ENCODE measurements at places on chromosomes 7 and 10.

GRCh38 chr10:16843252-16843870 lies 26.1 kb upstream of the RSU1 start:
- no peak for DNase-seq

DNA sequence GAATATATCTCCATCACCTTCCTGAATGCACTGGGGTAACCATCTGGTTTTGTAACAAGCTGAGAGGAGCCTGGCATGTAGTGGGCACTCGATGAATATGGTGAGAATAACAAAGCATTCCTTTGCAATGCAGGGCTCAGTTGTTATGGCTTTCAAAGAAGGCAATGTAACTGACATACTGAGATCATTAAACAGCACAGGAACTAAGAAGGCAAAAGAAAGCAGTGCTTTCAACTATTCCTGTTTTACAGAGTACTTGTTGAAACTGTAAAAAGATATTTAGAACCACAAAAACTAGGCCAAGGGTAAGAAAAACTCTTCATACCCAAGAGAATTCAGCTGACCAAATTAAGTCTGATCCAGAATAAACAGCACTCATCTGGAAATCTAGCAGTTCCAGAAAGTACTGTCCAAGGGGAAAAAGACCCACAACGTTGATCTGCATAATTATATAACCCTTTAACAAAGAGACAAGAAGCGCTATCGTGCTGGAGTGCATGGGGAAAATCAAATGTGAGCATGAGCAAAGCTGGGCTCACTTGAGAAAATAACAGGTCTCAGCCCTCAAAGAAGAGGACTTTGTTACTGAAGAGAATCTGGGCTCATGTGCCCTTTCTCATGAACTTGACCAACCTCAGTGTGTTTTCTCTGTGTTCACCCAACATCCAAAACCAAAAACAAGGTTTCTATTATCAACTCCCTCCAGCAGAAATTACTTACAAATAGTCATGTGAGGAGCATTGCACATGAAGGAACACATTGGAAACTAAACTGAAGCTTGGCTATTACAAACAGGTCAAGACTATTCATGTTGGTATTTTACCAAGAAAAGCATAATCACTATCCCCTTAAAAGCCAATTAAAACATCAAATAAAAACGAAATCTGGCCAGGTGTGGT lies 116.2 kb downstream of the AVL9 start:
- no peak for DNase-seq

- no peak for DNase-seq
These were observed 25.0 kb downstream of the SLC25A28 start for GRCh38 chr10:99595236-99595635.

- DNase-seq = no peak
These were observed 6.2 kb downstream of the PIK3AP1 start for GRCh38 chr10:96714031-96714590.

DNA sequence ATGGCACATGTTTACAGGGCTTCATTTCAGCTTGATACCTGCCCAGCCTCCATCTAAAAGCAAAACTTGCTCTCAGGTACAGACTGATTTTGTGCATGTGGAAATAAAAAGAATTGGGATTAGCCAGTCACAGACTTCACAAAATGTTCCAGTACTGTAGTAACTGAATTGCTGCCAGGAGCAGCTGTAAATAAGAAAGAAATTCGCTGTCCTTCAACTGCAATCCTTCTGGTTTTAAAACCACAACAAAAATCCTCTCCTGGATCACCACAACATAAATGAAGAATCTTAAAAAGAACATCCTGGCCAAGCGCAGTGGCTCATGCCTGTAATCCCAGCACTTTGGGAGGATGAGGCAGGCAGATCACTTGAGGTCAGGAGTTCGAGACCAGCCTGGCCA lies 3.9 kb upstream of the MIOS start:
- no peak for DNase-seq

DNA sequence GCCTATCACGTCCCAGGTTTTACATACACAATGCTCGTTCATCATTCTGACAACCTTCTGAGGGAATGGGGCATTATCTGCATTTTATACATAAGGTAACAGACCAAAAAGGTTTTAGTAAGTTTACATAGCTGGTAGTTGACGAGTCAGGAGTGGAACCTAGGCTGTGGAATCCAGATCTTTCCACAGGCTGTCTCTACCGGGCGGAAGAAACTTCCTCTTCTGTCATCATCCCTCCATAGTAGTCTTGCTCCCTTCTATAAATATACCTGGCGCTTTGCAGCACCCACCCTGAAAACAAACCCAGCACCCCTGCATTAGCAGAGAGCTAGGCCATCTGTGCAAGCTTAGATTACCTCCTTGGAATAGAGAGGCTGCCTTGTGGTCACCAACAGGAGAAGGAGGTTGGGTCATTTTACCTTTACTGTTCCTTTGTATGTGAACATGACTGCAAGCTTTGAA lies 1.3 kb downstream of the TSPAN13 start:
- no peak for DNase-seq

DNA sequence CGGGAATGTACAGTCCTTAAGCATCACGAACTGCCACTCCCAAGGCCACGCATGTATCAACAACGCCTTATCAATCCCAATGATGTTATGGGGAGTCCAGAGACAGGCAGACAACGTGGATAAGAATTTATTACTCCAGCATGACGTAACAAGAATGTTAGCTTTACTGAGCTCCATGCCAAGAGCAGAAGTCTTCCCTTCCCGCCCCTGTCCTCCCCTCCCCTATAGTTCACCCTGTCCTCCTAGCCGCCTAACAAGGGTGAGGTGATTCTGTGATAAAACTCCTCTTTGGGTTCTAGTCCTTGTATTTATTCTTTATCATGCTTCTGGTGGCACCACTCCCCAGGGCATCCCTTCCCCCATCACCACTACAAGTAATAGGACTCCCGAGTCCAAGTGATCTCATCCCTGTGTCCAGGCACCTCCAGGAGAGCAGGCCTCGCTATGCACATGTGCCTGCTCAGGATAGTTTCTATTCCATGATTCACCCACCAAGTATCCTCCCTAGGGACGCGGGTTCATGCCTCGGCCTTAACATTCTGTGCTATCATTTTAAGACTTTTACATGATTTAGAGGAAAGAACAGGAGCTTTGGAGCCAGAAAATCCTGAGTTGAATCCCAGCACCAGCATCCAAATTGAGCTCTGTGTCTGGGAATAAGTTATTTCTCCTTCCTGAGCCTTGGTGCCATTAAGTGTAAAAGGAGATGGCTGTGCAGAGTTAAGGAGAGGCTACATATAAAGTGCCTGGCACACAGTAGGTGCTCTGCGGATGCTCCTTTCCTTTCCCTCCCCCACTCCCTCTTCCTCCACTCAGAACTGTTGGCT lies 15.4 kb downstream of the GSDME start:
- DNase-seq = no peak

DNA sequence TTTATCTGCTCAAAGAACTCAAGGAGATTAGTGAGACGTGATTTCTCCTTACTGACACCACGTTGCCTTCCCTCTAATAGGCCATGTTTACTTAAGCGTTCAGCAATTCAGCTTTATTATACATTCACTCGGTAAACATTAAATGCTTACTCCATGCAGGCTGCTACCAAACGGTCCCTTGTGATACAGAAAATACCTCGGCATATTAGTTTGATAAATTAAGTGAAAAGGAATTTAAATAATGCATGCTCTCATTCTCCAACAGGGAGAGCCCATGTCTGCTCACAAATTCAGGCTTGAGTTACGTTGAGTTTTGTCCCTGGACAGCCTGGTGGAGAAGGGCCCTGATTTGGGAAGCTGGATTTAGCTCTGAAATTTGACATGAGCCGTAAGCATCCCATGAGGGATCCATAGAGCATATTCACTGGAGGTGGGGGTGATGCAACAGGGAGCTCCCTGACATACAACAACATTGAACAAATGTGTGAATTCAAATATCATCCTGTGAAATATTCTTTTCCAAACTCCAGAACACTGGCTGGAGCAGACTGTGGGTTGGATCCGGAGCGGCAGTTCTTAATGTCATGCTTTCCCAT lies 86.3 kb downstream of the TBXAS1 start:
- DNase-seq = no peak

DNA sequence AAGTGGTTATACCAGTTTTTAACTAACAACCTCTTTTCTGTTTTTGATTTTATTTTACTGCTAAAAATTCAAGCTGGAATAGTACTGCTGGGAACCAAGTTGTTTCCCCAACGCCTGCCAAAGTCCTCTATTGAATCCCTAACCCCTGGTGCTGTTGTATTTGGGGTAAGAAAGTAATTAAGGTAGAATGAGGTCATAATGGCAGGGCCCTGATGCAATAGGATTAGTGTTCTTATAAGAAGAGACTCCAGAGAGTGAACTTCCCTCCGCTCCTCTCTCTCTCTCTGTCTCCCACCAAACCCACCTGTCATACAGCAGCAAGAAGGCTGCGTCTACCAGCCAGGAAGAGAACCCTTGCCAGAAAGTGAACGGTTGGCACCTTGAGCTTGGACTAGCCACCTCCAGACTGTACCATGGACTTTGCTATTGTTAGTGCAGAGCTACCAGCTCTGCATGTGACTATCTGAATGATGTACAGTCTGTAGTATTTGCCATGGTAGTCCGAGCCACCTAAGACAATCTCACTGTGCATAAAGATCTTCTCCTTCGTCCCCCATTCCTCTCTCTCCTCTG lies 86.5 kb upstream of the KLF6 start:
- DNase-seq = no peak

DNA sequence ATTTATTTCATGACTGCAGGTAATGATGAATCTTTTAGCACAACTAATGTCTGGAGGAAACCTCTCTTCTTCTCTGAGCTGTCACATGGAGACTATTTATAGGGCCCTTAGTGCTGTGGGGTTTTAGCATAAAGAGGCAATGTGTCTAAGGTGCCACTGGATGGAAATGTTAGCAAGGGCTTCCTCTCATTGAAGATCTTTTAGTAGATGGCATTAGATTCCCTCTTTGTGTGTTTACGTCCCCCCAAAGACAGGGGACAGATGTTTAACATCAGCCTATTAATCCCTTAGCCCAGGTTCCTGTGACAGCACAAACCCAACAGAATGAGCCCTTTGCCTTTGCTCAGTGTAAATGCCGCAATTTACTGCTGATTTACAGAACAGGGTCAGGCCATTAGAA lies 208.6 kb downstream of the SKAP2 start:
- no peak for DNase-seq

- no peak for DNase-seq
These were observed 239.9 kb downstream of the ADRA2A start for GRCh38 chr10:111316722-111317212.
